ENCODE measurements at places on chromosomes 5 and 9. TPM values are rescaled to one million over a fixed set of nuclear protein-coding genes. Genes with fewer than 3 reads are reported as not detected.
A peak's percentile ranks its signal among the peaks of the same experiment; 100 is the strongest.

The ITGA1 gene
- total RNA-seq, result 43.9 TPM

DNA sequence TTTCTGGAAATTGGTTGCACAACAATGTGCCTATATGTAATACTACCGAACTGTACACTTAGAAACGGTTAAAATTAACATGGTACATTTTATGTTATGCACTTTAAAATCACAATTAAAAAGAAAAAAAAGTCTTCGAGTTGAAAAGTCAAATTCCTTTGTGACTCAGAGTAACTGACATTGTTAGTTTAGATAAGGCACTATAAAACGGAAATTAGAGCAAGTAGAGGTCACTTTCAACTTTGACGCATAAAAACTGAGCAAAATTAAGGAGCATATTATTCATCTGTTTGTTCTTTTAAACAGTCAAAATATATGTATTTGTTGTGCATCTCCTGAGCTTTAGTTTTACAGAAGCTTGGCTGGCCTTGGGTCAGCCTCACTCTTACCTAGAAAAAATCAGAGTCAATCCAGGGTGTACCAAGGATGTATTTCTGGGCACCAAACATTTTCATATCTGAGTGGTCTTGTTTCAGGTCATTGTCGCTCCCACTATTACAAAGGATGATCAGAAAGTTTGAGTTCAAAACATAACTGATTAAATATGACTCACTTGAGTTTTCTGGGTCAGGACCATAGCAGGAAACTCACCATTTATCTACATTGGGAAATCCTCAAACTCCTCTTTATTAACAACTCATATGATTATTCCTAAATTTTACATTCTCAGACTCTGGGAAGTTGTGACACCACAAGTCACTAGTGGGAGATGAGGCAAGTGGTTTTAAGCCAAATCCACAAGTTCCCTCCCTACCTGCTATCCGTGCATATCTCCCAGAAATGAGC lies 160.6 kb downstream of the CCDC192 start:
- peaks cover 10% of the 10 kb centered on the region for H3K27me3 ChIP-seq
- H3K4me3 ChIP-seq, result peak overlapping the region; percentile 16
- peak overlapping the region; percentile 20 for H3K27ac ChIP-seq
- no peaks in the 10 kb centered on the region for H3K36me3 ChIP-seq

- H3K27me3 ChIP-seq, result peaks cover 41% of the 10 kb centered on the region
- no peak for DNase-seq
- no peak overlapping the region for H3K27ac ChIP-seq
- peak overlapping the region; percentile 83 for H3K4me3 ChIP-seq
- peaks cover 29% of the 10 kb centered on the region for H3K36me3 ChIP-seq
Observed at GRCh38 chr5:14582797-14583137, 1.2 kb downstream of the OTULINL start.

The KCNV2 gene
- not detected for total RNA-seq

GRCh38 chr9:93467062-93467416 lies 13.7 kb upstream of the FAM120AOS start:
- peak overlapping the region; percentile 32 for H3K27ac ChIP-seq
- H3K4me1 ChIP-seq, result peaks cover 76% of the 10 kb centered on the region
- no peaks in the 10 kb centered on the region for H3K27me3 ChIP-seq
- H3K36me3 ChIP-seq, result peaks cover 15% of the 10 kb centered on the region
- no peak for DNase-seq

GRCh38 chr5:58235299-58235698 lies 224.6 kb downstream of the PLK2 start:
- peaks cover 26% of the 10 kb centered on the region for H3K4me1 ChIP-seq
- no peak overlapping the region for H3K4me3 ChIP-seq
- H3K36me3 ChIP-seq, result no peaks in the 10 kb centered on the region
- H3K27ac ChIP-seq, result no peak overlapping the region

GRCh38 chr9:95606489-95607350 lies 89.9 kb upstream of the PTCH1 start:
- H3K27me3 ChIP-seq, result peaks cover 6% of the 10 kb centered on the region
- H3K36me3 ChIP-seq, result no peaks in the 10 kb centered on the region
